ENCODE measurements at places on chromosomes 16 and 17. TPM values are rescaled to one million over a fixed set of nuclear protein-coding genes. Genes with fewer than 3 reads are reported as not detected.

Gene HAS3
- 0.53 TPM for total RNA-seq

Gene TBC1D3G
- total RNA-seq = not detected

Gene KRTAP9-2
- total RNA-seq = not detected

Gene OR3A2
- not detected for total RNA-seq

Gene SCIMP
- 2.3 TPM for total RNA-seq

Gene CCL1
- total RNA-seq = not detected

Gene ABCC3
- 326 TPM for total RNA-seq

Gene KRTAP9-8
- total RNA-seq = not detected

Gene SAT2
- 100 TPM for total RNA-seq

Gene DPEP3
- not detected for total RNA-seq

Gene CRYBA1
- total RNA-seq = not detected

Gene IL17C
- not detected for total RNA-seq

Gene CACNG1
- not detected for total RNA-seq

Gene CBX2
- total RNA-seq = 0.75 TPM

Gene KIF18B
- 0.25 TPM for total RNA-seq

Gene RBL2
- total RNA-seq = 46.6 TPM

Gene SULT1A2
- 50.3 TPM for total RNA-seq

Gene UNC119
- total RNA-seq = 14.3 TPM

Gene TP53TG3C
- not detected for total RNA-seq

Gene ATXN7L3
- 26.6 TPM for total RNA-seq

Gene HAP1
- total RNA-seq = not detected

Gene NAGS
- 51.3 TPM for total RNA-seq
